Mammary epithelial cell (primary cell): ENCODE measurements at places on chromosomes 7 and 10.

GRCh38 chr10:11007476-11008020, 10.1 kb upstream of the CELF2 start:
- DNase-seq, result no peak

DNA sequence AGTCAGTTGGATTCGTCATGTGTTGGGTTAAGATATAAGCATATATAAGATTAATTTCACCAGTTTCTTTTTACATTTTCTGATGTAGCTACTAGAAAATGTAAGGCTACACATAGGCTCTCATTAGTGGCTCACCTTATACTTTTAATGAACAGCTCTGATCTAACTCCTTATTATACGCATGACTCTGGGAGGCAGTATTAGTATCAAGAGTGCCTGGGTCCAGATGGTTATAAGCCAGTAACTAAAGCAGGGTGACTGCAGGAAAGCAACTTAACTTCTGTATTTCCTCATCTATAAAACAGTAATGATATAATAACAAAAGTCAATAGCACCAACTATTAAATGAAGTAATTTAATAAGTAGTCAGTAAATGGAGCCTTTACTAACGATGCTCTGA, 1.4 kb upstream of the ELMO1 start:
- DNase-seq, result no peak

GRCh38 chr7:134528749-134529148, 1.4 kb downstream of the AKR1B10 start:
- DNase-seq, result no peak

GRCh38 chr7:149778696-149779501, 5.5 kb upstream of the ZNF467 start:
- no peak for DNase-seq

DNA sequence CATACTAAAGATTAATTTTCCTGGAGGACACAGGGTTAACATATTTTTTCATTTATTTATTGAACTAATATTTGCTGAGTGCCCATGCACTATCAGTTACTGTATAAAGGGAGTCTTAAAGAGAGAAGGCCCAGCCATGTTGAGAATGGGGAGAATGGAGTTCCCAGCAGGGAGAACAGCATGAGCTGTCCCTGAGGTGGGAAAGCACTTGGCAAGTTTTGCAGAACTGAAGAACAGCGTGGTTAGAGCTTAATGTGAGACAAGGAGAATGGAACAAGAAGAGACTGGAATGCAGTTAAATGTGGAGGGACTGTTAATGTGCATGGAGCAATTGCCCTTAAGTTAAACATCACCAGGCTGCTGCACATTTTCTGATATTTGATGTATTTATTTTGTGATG, 435.4 kb downstream of the SUGCT start:
- no peak for DNase-seq

DNA sequence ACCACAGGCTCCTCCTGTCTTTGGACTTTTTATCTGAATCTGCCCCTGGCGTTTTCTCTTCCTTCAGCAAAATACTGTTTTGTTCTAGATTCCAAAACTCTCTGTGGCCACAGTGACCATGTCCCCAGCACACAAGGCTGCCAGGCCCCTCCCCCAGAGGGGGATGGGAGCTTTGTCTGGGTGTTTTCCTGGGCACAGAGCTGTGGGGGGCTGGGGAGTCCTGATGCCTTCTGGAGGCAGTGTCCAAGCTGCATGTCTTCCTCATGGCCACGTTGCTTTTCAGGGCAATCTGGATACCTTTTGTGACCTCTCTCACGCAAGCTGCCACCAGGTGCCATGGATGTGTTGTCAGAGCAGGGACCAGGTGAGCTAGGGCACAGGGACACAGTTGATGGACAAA, 26.2 kb downstream of the ANTXRL start:
- DNase-seq, result no peak

GRCh38 chr10:29493697-29494096, 141.1 kb downstream of the SVIL start:
- DNase-seq, result no peak

- no peak for DNase-seq
These were observed 1.8 kb downstream of the SEPTIN7 start for GRCh38 chr7:35802649-35803048.

DNA sequence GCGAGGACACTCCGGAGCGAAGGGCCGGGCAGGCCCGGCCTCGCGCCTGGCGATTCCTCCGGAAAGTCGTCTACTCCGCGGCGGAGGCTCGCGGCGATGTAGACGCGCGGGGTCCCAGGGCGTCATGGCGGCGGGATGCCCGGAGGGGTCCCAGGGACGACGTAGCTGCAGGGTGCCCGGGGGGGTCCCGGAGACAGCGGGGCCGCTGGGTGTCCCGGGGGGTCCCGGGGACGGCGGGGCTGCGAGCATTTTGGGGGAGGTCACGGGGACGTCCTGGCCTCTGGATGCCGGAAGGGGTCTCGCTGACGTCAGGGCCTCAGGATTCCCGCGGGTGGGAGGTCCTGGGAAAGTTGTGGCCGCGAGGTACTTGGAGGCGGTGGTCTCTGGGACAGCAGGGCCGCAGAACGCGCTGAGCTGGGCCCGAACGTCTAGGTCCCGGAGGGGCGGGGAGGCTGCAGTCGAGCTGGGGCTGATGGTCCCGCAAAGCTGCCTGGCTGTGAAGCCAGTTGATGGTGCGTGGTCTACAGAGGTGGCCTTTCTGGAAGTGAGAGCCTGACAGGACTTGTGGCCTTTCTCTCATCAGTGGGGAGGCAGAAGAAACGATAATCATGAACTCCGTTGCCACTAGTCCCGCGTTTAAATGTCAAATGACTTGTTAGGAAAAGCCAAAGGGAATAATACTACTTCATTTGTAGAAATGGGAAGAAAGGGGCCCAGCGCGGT, 637 bp downstream of the HSPA14 start:
- DNase-seq, result peak; percentile 17

- DNase-seq, result no peak
These were observed 53.6 kb upstream of the ZPBP start for GRCh38 chr7:50146692-50147091.

- DNase-seq, result no peak
These were observed 51.0 kb downstream of the GNAT3 start for GRCh38 chr7:80460857-80461256.

- no peak for DNase-seq
These were observed 37.7 kb downstream of the RBAK start for GRCh38 chr7:5083311-5083711.

DNA sequence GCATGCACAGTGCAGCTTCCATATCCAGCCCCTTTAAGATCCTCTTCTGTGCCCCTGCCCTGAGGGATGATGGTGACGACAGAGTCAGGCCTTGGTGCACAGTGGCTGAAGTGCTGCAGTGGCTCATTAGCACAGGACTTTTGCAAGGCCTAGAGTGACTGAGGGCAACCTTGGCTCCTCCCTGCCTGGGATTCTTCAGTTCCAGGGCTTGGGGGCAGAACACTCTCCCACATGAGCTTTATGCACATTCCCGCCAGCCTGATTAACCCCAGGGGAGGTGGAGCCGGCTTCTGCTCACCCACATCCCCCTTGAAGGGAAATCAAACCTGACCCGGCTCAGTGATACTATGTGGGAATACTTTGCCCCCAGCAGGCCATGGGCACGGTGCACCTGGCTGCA, 253.4 kb downstream of the GALNT17 start:
- DNase-seq, result no peak

- peak; percentile 55 for DNase-seq
These were observed 671 bp upstream of the ATAD1 start for GRCh38 chr10:87818505-87819288.

GRCh38 chr7:104791080-104791479, 222.9 kb upstream of the KMT2E start:
- DNase-seq, result peak; percentile 48

GRCh38 chr10:97327348-97328294, 6.9 kb downstream of the FRAT2 start:
- no peak for DNase-seq

GRCh38 chr7:81469153-81469868, 300.5 kb downstream of the HGF start:
- DNase-seq, result no peak

DNA sequence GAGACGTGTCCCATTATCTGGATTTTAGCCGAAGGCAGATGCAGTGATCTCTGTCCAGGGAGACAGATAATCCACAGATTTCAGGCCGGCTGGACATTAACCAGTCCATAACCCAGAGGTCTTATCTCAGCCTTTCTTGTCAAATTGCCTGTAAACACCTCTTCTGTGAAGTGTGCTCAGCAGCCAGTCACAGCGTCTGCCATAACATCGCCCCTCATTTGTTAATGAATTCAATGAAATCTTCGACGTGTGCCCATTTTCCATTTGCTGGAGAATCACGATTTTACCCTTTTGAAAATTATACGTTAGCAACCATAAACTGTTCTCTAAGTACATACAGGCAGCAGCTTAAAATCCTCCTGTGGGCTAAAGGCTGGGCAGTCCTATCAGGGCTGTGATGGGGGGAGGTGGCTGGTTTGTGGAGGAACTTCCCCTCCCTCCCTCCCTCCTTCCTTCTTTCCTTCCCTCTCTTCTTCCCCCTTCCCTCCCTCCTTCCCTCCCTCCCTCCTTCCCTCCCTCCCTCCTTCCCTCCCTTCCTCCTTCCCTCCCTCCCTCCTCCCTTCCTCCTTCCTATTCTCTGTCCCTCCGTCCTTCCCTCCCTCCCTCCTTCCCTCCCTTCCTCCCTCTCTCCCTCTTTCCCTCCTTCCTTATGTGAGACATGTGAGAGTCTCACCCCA, 26.6 kb upstream of the FAM20C start:
- no peak for DNase-seq

GRCh38 chr10:76029782-76030181, 598.4 kb downstream of the LRMDA start:
- no peak for DNase-seq

DNA sequence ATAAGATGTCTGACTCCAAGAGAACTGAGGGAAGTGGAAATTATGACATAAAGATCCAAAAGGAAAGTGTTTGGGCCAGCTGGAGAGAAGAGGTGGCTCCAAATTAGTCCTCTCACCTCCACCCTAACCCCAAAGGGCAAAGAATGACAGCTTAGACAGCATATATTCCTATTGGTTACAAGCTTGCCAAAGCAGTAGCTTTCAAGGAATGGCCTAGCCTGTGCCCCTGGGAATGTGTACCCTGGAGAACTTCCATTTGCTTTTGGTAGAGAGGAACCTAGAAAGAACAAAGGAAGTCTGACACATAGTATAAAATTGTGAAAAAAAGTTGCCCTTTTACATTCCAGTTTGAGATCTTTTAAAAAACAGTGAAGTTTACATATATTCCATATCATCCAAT, 11.2 kb upstream of the NRG3 start:
- no peak for DNase-seq

DNA sequence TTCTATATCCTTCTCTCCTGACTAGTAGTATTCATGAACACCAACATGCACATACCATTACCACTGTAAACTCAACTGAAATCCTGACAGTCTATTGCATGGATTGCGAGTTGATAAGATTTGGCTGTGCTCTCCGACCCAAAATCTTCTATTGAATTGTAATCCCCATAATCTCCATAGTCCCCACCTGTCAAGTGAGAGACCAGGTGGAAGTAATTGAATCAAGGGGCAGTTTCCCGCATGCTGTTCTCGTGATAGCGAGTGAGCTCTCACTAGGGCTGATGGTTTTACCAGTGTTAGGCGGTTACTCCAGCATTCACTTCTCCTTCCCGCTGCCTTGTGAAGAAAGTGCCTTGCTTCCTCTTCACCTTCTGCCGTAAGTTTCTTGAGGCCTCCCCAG, 261.8 kb downstream of the PHF14 start:
- no peak for DNase-seq

GRCh38 chr10:132248455-132249225, 59.1 kb downstream of the STK32C start:
- DNase-seq, result peak; percentile 9

DNA sequence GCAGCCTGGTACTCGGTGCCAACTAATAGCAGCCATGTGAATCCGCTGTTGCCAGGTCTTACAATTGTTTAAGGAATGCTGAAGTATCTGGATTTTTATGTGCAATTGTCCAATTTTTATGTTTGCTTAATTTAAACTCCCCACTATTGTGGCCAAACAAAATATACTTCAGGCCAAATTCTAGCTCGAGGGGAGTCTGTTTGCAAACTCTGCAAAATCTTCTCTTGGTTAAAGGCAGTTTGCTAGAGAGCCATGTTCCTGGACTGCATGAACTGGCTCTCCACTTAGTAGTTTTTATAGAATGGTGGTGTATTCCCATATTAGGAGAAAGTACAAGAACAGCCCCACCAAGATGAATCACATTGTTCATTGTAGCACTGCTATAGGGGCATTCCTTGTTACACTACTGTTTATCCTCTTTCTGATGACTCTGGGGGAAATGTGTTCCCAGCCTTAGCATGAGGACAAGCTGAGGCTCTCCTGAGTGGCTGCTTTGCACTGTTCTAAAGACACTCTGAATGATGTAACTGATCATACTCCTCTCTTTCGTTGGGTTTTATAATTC, 178.0 kb upstream of the GLI3 start:
- peak; percentile 19 for DNase-seq

GRCh38 chr7:4801839-4802231, 26.4 kb downstream of the AP5Z1 start:
- no peak for DNase-seq

DNA sequence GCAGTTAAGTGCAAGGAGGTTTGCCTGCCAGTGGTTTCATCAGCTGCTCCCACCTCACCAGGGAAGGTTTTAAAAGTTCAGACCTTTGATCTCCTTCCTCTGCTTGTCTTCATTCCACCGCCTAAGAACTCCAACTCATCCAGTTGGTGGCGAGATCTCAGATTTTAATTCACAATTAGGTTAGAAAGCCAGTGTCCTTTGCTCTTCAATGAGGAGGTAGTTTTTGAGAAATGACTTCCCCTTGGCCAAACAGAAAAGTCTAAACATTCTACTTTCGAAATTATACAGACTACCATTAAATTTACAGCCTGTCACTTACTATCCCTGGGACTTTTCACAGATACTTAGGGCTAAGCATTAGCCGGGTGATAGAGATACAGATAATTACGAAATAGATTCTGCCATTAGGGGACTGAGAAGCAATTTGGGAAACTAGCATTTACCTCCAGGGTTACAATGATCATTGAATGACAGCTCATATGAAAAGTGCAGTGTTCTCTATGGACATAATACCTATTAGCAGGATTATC, 513.4 kb upstream of the GHITM start:
- no peak for DNase-seq

DNA sequence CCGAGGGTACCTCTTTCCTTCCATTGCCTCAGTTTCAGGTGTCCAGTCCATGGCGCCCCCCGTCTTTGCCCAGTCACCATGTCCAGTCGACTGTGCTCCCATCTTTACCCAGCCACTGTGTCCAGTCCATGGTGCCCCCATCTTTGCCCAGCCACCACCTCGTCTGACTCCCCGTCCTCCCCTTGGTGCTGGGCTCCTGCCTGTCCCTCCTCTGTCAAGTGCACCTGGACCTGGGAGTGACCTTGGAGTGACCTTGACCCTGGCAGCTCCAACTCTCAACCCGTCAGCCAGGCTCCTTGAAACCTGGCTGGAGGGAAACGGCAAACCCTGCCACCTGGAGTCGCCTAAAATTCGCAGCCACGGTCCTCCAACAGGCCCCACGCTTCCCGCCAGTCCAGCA, 180.2 kb downstream of the ADARB2 start:
- no peak for DNase-seq

- no peak for DNase-seq
These were observed 5.8 kb downstream of the RASGEF1A start for GRCh38 chr10:43260911-43261577.

GRCh38 chr10:124484031-124484430, 22.4 kb downstream of the LHPP start:
- no peak for DNase-seq

- peak; percentile 86 for DNase-seq
These were observed 295.0 kb downstream of the BICC1 start for GRCh38 chr10:58807629-58808022.
